Frontal cortex (tissue), 4 donors: ENCODE measurements at places on chromosomes 3 and 15.

DNA sequence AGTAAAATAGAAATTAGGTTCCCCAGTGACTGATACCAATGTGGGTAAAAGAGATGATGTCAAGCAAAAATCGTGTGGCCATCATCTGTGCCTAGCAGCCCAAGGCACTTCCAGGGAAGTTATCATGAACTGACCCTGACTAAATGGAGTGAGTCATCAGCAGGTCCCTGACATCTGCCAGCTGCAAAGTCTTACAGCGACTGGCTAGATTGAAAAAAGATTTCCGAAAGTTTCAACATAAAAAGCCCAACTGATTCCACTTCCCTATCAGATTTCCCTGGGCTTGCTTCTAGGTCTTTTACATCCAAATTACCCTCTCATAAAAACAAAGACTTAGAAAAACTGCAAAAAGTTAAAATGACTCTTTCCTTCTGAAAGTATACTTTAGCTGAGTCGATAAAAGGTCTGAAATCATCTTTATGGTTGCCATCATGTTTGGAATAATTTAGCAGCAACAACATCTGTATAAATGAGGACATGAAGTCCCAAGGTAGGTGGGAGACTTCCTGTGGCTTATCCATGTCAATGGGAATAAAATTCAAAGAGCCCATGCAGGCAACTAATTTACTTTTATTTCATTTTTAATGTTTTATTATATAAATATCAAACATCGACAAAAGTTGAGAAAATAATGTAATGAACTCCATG, 342.8 kb downstream of the ERC2 start:
- no peak for DNase-seq

- DNase-seq, result no peak
These were observed 4.6 kb downstream of the SNRK start for GRCh38 chr3:43290956-43291355.

DNA sequence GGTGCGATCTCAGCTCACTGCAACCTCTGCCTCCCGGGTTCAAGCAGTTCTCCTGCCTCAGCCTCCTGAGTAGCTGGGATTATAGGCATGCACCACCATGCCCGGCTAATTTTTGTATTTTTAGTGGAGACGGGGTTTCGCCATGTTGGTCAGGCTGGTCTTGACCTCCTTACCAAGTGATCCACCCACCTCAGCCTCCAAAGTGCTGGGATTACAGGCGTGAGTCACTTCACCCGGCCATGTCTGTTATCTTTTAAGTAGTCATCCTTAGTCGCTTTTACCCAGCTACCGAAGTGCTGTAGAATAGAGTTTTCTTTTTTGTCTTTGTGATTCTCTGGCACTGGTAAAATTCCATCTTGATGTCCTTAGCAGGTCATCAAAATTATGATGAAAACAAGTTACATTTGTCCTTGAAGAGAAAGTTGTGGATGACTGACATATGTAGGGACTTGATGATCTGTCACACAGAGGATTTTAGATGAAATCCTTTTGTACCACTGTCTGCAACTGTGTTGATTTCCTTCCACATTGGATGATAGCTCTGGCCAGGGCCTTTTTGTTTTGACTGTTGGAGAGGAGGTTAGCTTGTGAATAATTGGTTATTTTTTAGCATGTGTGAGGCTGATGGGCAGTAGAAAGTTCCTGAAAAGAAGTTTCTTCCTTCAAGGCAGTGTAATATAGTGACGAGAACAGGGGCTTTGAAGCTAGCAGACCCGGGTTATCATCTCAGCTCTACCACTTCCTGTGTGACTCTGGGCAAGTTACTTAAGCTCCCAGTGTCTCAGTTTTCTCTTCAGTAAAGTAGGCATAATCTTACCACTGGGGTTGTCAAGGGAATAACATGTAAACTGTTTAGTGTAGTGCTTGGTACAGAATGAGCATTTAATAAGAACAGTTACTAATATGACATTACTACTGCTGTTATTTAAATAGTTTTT, 18.8 kb downstream of the ATG7 start:
- DNase-seq, result no peak

- DNase-seq, result no peak
These were observed 37.3 kb downstream of the ST3GAL6 start for GRCh38 chr3:98800401-98800800.
